Chondrocyte (in vitro differentiated cells): ENCODE measurements at places on chromosomes 7 and 10. TPM values are rescaled to one million over a fixed set of nuclear protein-coding genes. Genes with fewer than 3 reads are reported as not detected.
A peak's percentile ranks its signal among the peaks of the same experiment; 100 is the strongest.

Gene CALML3
- total RNA-seq = not detected in 3 replicates

Gene PTPRE
- 3.1 to 6.2 TPM (median 5.7 TPM) in 3 replicates for total RNA-seq

Gene SYT15B
- total RNA-seq = 16.0 to 58.1 TPM (median 16.6 TPM) in 3 replicates

Gene HEPACAM2
- total RNA-seq = not detected in 3 replicates

DNA sequence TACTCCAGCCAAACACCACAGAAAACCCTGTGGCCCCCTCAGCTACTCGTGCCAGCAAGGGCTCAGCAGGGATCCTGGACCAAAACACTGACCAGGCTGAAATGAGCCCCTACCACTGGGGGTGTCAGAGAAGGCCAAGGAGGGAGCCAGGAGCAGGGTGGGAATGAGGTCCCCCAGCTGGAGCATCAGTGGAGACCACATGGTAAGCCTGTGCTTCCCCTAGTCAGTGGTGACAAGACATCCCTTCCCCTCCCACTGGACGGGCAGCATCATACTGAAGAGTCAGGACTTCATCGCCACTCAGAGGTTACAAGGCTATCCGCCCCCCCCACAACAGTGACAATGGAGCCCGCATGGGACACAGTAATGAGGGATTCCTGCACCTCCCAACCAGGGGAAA, 99.6 kb downstream of the LHPP start:
- DNase-seq = peak; percentile 54

DNA sequence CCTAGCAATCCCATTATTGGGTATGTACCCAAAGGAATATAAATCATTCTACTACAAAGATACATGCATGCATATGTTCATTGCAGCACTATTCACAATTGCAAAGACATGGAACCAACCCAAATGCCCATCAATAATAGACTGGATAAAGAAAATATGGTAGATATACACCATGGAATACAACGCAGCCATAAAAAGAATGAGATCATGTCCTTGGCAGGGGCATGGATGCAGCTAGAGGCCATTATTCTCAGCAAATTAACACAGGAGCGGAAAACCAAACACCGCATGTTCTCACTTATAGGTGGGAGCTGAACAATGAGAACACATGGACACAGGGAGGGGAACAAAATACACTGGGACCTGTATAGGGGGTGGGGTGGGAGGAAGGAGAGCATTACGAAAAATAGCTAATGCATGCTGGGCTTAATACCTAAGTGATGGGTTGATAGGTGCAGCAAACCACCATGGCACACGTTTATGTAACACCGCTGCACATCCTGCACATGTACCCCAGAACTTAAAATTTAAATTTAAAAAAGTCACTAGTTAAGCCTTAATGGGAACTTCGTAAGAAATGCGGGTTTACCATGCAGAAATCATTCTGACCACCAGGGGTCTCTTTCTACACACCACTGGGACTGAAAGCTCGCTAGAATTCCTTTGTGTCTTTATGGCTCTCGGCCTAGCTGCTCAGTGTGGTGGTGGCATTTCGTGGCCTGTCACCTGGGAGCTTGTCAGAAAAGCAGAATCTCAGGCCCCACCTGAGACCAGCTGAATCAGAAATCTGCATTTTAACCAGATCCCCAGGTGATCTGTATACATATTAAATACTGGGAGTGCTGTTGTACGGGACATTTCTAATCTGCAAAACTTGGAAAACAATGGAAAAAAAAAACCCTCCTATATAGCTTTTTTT, 9.5 kb downstream of the ANKRD1 start:
- no peak for DNase-seq

- DNase-seq = no peak
These were observed 348.2 kb upstream of the GRM3 start for GRCh38 chr7:86295526-86295925.

DNA sequence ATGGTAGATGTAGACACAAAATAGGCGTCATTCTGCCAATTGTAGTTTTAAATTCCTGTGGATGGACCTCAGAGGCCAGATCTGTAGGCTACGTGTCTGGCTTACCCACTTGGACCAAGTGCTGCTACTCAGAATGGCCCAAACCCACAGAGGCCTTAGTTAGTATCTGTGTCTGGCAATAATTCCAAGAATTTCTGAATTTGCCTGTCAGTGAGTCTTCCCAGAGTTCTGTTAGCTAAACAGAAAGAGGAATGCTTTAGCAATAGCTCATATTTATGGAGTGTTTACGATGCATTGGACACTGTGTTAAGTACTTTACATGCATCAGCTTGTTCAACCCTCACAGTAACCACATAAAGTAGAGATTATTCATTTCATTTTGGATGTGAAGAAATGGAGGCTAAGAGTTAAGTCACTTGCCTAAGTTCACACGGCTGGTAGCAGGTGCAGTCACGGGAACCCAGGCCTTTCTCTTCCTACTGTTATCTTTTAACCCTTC, 231.8 kb downstream of the PTEN start:
- DNase-seq = no peak

DNA sequence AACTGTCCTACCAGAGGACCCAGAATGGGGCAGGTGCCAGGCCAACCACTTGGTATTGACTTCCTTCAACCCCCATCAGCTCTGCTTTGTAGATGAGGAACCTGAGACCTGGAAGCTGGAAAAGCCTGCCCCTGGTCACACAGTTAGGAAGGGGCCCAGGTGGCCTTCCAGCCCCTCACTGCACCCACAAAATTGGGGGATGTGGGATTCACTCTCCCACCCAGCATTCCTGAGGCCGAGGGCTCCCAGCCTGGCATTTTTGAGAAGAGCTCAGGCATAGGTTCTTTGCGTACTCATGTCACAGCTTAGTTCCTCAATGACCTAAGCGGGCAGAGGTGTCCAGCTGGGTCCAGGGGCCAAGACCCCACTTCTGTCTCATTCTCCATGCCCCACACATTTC, 46.1 kb downstream of the EBF3 start:
- DNase-seq = no peak

DNA sequence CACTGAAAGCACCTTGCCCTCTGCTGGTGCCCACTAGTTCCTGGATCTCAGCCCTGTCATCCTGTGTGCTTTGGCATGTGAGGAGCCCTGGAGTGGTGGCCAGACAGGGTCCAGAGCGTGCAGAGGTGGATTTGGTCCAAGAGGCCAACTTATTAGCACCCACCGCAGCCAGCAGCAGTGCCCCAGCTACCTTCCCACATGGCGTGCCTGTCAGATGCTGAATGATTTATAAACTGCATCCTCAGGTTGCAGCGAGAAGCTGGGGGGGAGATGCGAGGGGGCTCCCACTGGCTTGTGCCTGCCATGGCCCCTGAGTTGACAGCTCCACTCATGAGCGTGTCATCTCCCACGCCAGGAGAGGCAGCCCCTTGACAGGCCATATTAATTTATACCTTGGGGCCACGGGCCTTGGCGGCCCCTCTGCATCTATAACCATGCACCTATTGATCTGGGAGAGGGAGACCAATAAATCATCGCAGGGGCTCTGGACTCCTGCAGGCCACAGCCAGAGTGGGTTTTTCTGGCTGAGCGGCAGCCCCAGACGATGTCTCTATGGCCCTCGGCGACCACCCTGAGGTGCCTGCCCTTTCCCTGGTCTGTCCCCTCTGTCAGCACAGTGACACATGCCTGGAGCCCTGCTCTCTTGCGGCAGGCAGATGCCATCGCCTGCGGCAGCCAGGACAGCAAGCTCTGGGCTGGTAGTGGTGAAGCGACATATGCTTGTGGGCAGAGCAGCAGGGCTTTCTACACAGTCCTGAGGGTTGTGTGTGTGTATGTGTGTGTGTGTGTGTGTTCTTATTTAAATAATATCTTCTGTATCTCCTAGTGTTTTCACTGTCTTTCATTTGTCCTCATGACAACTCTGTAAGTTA, 120.8 kb downstream of the CDH23 start:
- no peak for DNase-seq

GRCh38 chr10:5079836-5080235, 14.4 kb upstream of the AKR1C3 start:
- DNase-seq = no peak
